ENCODE measurements at places on chromosomes 13 and 19. TPM values are rescaled to one million over a fixed set of nuclear protein-coding genes. Genes with fewer than 3 reads are reported as not detected.
A peak's percentile ranks its signal among the peaks of the same experiment; 100 is the strongest.

DNA sequence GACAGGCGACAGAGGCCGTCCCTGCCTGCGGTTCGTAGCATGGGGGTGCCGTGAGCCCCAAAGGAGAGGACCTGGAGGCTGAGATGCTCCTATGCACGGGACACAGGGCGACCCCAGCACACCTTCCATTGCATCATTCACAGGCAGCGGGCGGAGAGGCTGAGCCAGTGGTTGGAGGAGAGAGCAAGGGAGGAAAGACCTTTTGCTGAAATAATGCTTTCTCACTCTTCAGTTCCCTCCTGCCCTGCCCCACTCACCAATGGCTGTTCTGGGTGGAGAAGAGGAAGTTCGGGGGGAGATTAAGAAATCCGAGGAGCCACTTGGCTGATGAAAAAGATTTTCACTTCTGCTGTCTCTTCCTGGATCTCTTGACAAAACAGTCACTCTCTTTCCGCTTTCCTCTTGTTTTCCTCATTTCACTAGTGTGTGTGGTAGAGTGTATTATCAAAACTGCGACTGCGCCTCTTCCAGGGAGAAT lies at the start of gene NLRP12:
TSS of gene NLRP12 (minus strand) at position 181 of the 478 bp plus-strand sequence. CDS start at position 41, 140 bp downstream.
- peak; percentile 21 for DNase-seq

GRCh38 chr19:44552324-44552723 lies 22.8 kb upstream of the CEACAM20 start:
- DNase-seq = no peak

FCGBP gene
- total RNA-seq = 171 TPM

- DNase-seq = no peak
Observed at GRCh38 chr13:42401376-42401775, 129.4 kb downstream of the AKAP11 start.

GRCh38 chr13:71522941-71523526 lies 344.0 kb downstream of the DACH1 start:
- no peak for DNase-seq

- DNase-seq = no peak
Observed at GRCh38 chr19:3448616-3449334, 31.6 kb downstream of the SMIM24 start.

ZNF726 gene
- total RNA-seq = 6.8 TPM

C2CD4C gene
- total RNA-seq = 1.2 TPM

DNA sequence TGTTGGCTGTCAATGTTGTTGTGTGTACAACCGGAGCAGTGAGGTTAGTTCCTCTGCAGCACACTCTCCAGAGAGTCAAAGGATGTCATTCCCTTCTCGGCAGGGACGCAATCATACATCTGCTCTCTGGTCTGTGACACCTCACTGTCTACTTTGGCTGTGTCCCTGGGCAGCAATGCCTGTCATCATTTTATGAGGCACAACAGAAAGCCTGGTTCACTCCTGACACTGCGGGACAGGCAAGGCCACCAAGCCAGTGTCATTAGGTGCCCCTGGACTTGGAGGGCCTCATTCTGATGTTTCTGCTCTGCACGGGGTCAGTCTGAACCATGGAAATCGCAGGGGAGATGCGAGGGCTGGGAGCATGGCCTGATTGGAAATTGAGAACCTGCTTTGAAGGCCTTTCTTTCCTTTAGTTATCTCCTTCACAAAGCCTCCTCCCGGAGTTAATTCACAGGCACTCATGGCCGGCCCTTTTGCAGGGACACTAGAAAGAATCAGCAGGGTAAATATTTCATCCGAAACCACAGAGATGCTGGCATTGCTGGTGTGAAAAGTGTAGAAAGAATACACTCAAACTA lies 284.4 kb downstream of the ZNF536 start:
- DNase-seq = peak; percentile 58

Data from lower leg skin (tissue), 4 donors.